ENCODE measurements at places on chromosomes 16 and 17. TPM values are rescaled to one million over a fixed set of nuclear protein-coding genes. Genes with fewer than 3 reads are reported as not detected.
A peak's percentile ranks its signal among the peaks of the same experiment; 100 is the strongest.

The KRTAP9-1 gene
- not detected for polyA plus RNA-seq

The CASKIN1 gene
- polyA plus RNA-seq, result 0.85 TPM

The DBNDD1 gene
- polyA plus RNA-seq, result 10.3 TPM

The SECTM1 gene
- 1.6 TPM for polyA plus RNA-seq

The NLE1 gene
- polyA plus RNA-seq, result 24.5 TPM

The FNDC8 gene
- 0.22 TPM for polyA plus RNA-seq

DNA sequence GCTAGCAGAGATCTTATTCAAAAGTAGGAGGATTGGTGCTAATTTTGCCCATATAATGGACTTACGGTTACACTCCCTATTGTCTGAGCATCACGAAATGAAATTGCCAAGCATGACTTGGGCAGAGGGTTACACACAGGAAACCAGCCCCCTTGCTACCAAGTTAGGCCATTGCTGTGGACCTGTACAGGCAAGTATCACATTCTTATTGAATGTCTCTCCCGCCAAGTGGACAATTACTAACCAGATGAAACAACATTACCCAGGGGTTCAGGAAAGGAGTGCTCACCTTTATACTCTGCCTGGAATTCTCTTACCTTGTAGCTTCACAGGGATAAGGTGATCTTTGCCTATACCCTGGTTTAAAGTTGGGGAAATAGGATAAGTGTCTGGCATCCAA, 70.6 kb upstream of the TOX3 start:
- DNase-seq, result no peak

DNA sequence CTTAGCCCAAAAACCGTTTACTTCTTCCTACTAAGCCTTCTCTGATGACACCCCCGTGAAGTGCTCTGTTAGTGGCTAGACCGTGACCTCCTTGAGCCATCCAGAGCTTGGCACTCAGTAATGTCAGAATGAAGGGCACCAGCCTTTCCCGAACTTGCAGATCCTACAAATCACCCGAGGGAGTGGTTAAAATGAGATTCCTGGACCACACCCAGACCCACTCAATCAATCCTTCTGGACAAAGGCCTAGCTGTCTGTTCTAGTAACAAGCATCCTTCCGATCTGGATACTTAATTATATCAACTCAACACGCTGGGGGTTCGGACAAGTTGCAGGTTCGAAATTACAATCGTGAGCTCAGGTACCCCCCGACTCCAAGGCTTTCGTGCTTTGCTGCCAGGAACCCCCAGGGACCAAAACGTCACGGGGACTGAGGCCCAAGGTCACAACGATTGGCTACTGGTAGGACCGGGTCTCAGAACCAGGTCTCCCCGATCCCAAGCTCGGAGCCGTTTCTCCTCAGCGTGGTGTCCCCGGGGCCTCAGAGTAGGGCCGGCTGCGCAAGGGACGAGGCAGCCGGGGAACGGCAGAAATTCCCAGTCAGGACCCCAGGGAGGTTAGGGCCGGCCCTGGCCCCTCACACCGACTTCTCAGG, 527 bp downstream of the CIAPIN1 start:
- DNase-seq, result peak; percentile 5

DNA sequence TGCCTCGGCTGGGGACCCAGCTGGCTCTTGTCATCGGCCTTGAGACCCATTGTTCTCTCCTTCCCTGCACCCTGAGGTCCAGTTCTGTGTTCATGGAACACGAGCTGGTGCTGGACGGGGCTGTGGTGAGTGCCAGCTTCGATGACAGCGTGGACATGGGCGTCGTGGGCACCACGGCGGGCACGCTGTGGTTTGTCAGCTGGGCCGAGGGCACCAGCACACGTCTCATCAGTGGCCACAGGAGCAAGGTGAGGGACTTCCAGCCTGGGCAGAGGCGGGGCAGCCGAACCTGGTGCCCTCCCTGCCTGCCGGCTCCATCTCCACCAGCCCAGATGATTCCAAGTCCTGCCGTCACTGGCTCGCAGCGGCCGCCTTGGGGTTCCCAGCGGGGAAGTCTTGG, 5.3 kb upstream of the RHOT2 start:
- DNase-seq, result no peak

- DNase-seq, result no peak
Observed at GRCh38 chr17:55978578-55978977, 174.7 kb upstream of the ANKFN1 start.

- no peak for DNase-seq
Observed at GRCh38 chr17:9098242-9098825, 77.0 kb downstream of the NTN1 start.

DNA sequence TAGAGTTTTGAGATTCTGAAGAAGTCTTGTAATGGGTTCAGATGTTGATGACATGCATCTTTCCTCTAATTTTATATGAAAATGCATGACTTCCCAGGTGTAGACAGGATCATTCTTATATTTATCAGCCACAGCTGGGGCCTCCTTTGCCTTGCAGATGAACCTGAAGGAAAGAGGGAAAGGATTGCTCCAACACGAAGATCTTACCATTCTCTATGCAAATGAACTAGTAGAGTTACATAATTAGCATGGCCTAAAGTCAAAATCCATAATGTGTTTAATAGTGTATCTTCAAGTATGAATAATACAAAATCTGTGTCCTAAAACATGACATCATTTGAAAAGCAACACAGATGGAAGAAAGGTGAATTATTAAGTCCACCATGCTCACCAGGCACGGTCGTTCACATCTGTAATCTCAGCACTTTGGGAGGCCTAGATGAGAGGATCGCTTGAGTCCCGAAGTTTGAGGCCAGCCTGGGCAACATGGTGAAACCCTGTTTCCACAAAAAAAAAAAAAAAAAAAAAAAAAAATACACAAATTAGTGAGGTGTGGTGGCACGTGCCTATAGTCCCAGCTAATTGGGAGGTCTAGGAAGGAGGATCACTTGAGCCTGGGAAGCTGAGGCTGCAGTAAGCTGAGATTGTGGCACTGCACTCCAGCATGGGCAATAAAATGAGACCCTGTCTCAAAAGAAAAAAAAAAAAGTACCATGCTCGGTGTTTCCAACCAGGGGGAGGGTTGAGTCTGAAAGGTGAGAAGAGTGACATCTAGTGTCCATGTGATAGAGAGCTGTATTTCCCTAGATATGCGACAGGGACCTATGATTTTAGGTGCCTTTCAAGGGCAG, 6.3 kb downstream of the VWA3A start:
- DNase-seq, result peak; percentile 28

GRCh38 chr17:18966831-18967624, 15.1 kb downstream of the SLC5A10 start:
- no peak for DNase-seq

- DNase-seq, result no peak
Observed at GRCh38 chr17:20077978-20078685, 69.0 kb downstream of the SPECC1 start.

DNA sequence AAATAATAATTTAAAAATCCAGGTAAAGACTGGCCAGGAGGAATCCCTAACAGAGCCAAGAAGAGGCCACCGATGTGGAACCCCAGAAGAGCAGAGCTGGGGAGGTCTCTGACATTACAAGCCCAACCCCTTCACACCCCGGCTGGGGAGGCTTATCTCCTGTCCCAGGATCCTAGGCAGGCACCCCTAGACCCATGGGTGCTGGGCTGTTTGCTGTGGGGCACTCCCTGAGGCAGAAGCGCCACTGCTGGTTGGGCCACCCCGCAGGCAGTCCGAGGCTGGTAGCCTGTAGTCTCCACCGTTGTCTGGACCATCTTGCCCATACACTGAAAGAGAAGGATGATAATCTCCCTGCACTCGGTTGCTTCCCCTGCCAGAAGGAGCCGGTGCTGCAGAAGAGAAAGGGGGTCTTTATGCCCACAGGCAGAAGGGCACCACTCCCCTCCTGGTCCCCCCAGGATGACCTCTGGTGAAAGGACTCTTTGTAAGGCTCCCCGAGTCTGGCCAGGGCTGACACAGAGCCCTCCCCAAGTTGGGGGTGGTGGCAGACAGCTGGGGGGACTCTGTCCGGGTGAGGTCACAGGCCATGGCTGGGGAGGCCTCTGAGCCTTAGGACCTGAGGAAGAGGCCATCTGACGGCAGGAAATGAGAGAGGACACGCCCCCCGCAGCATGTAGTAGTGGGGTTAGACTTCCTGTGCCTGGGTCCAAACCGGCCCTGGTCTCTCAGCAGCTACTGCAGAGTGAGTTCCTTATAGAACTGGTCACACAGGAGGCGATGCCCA, 34.2 kb downstream of the CFAP20 start:
- no peak for DNase-seq

DNA sequence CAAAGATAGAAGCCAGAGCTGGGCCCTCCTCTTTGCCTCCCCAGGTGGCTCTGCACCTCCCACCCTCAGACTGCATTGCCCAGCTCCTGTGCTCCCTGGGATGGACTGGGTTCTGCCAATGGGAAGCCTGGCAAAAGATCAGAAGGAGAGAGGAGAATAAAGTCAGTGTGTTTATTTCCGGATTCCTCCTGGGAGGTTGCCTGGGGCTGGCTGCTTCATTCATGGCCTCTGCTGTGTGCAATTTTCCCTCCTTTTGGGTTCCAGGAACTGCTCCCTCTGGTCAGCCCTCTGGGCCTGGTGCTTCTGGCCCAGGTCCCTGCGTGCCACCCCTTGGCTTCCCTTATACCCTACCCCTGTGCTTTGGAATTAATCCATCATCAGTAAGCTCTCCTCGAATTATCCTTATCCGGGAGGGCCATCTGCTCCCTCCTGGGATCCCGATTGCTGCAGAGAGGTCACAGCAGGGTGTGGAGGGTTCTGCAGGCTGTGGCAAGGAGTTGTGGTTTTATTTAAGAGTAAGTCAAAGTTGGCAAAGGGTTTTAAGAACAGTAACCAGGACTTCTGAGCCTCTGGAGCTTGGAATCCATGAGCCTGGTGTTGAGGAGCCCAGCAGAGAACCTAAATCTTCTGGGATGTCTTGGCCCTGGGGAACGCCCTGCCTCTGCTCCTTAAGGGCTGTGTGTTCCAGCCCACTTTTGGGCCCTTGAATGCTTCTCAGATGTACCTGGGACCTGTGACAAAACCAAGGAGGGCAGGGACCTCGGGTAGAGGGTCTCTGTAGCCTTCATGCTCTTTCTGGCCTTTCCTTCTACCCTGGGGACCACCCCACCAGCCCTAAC, 8.2 kb upstream of the MMP2 start:
- no peak for DNase-seq

DNA sequence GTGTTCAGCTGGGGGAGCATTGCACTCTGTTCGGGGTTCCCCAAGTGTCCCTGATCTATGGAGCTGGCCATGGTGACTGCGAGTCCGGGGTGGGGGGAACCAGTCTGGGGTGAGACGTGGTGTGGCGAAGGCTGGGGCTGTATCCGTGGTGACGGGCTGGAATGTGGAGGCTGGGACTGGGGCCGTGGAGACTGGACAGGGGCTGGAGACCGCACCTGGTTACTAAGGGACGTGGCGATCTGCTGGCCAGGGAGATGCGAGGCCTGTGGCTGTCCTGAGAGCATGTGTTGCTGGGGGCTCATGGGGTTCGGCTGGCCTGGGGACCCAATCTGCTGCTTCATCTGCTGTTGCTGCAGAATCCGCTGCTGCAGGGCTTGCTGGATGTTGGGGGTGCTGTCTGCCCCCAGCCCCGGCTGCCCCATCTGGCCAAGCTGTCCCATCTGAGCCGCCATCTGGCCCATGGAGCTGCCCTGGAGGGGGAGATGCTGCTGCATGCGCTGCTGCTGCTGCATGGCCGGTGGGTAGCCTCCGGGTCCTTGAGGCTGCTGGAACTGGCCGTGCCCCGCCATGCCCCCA, 10.6 kb upstream of the TRAP1 start:
- DNase-seq, result no peak

- peak; percentile 52 for DNase-seq
Observed at GRCh38 chr17:76188213-76189016, 47.4 kb upstream of the FOXJ1 start.

DNA sequence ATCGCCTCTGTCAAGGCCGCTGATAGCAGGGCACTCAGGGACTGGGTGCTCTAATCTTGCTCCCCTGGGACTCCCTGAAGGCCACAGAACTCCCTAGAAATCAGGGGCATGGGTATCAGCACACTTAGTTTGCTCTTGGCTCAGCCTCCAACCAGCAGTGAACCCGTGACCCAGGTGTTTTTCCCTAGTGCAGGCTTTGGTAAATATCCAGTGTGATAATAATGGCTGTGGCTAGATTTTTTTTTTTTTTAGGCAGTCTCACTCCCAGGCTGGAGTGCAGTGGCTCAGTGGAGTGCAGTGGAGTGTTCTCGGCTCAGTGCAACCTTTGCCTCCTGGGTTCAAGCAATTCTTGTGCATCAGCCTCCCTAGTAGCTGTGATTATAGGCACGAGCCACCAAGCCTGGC, 10.3 kb downstream of the NUPR1 start:
- no peak for DNase-seq

DNA sequence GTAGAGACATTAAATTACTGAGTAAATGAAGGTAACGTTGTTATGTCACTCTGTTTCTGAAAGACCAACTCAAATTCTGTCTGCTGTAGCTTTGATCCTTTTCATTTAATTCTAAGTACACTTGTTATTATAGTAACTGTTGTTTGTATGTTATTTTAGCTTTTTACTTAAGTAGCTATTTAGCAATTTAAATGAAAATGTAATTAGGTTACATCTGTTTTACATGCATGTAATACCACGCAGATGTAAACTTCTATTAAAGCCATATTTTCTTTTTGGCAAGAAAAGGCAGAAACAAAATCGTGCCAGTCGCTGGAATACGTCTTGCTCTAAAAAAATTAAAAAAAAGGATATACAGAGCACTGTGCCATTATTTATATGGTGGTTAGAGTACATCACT, 282.8 kb downstream of the FTO start:
- no peak for DNase-seq

DNA sequence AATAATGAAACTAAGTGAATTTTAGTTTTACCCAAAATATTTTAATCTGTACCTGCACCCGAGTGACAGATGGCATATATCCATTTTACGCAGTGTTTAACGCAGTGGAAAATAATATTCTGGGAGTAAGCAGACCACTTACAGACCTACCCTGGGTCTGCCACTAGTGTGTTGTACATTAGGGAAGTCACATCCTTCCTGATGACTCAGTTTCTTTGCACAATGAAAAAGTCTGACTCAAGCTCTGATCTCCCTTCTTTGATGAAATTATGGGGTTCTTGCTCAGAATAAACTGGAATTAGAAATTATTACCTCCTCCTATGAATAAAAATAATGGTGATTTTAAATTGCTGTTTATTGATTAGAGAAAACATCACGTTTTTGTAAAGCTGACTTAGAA, 123.2 kb upstream of the AXIN2 start:
- no peak for DNase-seq

DNA sequence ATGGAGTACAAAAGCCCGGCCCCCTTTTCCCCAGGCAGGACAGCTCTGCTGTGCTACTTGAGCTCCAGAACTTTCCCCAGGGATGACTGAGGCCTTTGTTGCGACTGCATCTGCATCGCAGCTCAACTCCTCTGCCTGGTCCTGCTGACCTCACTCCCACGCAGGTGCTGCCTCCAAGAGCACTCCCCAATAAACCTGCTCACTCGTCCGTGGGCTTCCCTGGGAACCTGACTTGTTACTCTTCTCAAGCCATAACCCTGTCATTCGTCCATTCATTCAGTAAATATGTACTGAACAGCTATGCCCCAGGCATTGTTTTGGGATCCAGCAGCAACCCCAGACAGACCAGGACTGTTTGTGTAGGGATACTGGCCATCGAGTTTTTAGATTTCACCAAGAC, 11.6 kb upstream of the RMI2 start:
- no peak for DNase-seq

Measured in right lung (tissue), 10 donors.